ENCODE measurements at places on chromosomes 2 and 18.

GRCh38 chr2:174217869-174218268 lies 30.5 kb downstream of the OLA1 start:
- no peak for DNase-seq

DNA sequence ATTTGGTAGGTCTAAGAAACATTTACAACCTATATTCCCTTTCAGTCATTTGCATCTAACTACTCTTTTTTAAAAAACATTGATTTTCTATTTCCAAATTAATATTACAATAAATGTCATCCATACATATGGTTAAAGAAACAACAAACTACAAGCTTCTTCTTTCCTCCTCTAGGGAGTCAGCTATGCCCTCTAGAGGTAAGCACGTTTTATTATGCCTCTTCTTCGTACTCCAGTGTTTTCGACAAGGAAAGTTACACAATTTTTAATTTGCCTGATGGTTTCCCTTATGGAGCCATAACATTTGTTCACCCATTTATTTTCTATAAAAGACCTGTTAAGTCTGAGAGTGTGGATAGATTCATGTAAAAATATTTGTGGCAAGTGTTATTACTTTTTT lies 183.4 kb upstream of the CDH7 start:
- DNase-seq, result no peak

- DNase-seq, result no peak
Observed at GRCh38 chr2:69493268-69493667, 56.0 kb upstream of the NFU1 start.

DNA sequence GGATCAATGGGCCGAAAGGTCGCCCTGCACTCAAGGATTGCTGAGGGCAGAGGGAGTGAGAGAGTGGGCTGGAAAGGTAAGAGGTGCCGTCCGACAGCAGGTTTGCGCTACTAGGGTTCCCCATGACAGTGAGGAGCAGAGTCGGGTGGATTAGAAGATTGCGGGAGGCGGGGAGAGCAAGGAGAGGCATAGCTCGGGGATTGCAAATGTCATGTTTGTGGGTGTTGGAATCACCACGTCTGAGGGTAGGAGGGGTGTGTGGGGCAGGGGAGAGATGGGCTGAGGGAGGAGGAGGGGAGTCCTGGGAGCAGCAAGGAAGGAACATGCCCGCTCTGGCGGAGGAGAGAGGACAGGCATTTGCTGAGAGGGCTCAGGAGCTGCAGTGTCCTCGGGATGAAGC lies 81.2 kb downstream of the ZCCHC2 start:
- no peak for DNase-seq

GRCh38 chr2:6487765-6488164 lies 377.9 kb downstream of the CMPK2 start:
- no peak for DNase-seq

DNA sequence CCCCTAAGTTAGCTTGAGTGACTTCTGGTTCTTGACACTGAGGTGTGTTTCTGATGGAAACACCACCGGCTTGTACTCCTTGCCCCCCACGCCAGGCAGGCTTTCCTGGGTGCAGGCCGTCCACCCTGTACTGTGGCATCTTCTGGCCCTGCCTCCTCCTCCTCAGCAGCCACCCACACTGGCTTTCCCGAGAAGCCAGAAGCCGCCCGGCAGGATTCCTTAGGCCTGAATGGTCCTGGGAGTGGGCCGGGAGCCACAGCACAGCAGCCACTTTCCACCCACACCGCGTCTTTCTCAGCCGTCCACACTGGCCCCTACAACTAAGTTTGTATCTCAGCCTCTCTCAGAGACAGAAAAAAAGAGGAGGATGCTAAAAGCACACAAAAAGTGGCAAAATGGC lies 2.1 kb upstream of the HSBP1L1 start:
- no peak for DNase-seq

GRCh38 chr2:229407170-229407569 lies 136.1 kb upstream of the PID1 start:
- no peak for DNase-seq

- DNase-seq, result peak; percentile 57
Observed at GRCh38 chr2:68251855-68252399, 405 bp downstream of the PPP3R1 start.

- no peak for DNase-seq
Observed at GRCh38 chr2:102483086-102483485, 10.1 kb downstream of the SLC9A4 start.

DNA sequence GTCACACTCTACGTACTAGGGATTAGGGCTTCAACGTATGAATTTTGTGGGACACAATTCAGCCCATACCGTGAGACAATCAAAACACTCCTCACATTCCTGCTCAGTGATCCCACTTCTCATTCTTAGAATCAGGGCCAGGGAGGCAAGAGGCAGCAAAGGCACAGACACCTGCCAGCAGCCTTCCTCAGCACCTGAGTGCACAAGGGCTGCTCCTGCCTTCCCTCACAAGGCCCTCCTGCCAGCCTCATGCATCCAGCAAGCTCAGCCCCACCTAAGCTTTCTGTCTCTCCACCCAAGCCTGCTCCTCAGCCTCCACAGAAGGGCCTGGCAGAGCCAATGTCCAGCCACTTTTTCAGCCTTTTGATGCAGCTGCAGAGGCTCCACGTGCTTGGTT lies 141.6 kb downstream of the SP3 start:
- no peak for DNase-seq

GRCh38 chr18:49581371-49581770 lies 19.5 kb downstream of the LIPG start:
- DNase-seq, result no peak

- DNase-seq, result no peak
Observed at GRCh38 chr2:165497659-165498317, 28.3 kb downstream of the CSRNP3 start.

DNA sequence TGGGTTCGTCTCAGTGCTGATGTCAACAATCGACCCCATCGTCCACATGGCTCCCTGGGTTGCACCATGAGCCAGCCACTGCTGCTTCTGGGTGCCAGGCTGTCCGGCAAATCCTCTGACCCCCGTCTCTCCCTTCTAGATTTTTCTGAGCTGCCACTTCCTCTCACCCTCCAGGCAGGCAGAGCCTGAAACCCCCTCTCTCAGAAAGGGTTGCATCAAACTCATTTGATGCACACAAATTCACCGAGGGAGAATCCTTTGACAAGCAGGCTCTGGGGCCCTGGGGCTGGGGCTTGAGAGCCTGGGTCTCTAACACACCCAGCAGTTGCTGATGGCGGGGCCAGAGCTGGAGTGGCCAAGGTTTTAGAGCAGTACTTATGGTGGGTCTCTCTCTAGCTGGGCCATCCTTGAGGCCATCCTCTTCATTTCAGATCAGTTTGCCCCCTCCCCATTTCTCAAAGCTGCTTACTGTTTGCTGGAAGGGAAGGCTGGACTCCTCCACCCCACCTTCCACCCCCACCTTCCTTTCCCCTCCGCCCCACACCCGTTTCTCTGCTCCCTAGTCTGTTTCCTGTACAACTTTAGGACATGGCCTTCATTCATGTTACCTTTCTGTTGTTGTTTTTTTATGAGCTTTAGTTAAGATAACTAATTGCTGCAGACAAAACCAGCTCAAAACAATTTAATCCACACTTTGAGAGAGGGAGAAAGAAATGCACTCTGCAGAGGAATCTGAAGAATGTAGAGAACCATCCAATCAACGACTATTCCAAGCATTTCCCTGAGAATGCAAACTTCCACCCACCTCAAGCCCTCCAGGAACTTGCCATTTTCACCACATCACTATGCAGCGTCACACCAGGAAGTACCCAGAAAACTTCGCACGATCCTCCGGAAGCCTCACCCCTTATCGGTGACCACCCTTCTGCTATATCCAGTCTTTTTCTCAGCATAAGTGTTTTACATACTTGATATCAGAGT lies 69.5 kb downstream of the ARL4C start:
- peak; percentile 43 for DNase-seq

- no peak for DNase-seq
Observed at GRCh38 chr2:56244911-56245530, 61.2 kb downstream of the CCDC85A start.

GRCh38 chr2:160993654-160994061 lies 166.6 kb upstream of the TANK start:
- no peak for DNase-seq

GRCh38 chr18:66534110-66534509 lies 69.8 kb downstream of the CDH19 start:
- no peak for DNase-seq

GRCh38 chr2:102030855-102031527 lies 39.2 kb downstream of the IL1R2 start:
- no peak for DNase-seq

DNA sequence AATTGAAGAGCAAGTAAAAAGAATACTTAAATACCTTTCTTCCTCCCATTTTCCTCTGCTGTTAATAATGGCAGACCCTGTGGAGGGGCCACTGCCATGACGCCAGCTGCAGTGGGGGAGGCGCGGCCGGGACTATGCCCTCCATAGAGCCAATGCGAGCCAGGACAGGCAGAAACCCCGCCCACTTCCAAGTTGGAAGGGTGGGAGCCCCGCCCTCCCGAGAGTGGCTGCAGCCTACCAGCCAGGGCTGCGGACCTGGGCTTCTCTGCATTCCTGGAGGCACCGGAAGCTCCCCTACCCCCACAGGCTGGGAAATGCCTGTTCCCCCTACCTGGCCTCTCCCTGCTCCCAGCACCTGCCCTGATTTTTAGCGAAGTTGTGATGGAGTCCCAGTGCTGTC lies 439.4 kb upstream of the CDH19 start:
- no peak for DNase-seq
